ENCODE measurements at places on chromosomes 7 and 10.

DNA sequence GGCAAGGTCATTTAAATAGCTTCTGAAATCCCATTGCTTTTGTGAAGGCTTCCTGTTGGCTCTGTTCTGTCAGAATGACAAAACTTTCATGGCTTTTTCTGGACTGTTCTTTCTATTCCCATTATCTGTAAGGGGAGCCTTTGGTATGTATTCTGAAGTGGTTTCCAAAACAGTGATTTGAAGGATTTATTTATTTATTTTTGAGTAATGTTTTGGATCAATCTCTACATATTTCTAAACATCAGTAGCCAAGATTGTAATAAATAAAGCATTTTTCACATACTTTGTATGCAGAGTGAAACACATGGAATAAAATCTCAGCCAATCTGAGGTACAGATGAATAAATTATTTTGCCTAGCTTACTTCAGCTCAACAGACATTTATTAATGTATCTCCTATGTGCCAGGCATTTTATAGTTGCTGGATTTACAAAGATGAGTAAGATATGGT, 121.1 kb downstream of the BBS9 start:
- peak; percentile 90 for DNase-seq

- DNase-seq = no peak
These were observed 220.2 kb downstream of the PHF14 start for GRCh38 chr7:11193888-11194287.

- no peak for DNase-seq
These were observed 1.6 kb downstream of the PWWP2B start for GRCh38 chr10:132398566-132398991.

DNA sequence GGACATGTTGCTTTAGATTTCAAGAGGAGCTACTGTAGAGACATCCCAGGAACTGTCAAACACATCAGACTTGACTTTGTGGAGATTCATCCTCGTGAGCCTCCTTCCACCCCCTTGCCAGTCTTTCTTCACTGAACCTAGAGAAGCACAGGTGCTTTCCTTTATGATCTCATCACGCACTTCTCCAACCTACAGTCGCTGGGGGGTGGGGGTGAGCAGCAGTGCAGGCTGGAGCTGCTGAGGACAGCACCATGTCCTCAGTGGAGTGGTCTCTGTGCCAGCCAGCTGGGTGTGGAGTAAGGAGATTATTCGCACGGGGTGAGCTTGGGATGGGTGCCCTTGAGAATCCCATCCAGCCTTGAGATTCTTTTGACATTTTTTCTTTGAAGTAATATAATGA, 88.1 kb downstream of the VOPP1 start:
- no peak for DNase-seq

DNA sequence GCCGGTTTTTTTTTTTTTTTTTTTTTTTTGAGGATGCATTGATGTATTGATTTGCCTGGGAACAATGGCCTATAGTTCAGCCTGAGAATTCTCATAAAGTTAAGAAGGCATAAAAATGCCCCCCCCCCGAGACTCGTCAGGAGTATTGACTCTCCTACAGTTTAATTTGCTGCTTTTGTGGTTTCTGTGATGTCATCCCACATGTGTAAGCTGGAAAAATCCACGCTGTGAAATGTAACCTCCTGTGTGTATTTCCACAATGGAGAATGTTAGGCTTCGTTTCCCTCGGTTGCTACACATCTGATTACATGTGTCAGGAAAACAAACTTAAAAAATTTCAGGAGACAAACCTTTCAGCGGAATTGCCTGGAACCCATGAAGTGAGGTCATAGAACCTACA, 117.9 kb downstream of the FANK1 start:
- DNase-seq = peak; percentile 63

DNA sequence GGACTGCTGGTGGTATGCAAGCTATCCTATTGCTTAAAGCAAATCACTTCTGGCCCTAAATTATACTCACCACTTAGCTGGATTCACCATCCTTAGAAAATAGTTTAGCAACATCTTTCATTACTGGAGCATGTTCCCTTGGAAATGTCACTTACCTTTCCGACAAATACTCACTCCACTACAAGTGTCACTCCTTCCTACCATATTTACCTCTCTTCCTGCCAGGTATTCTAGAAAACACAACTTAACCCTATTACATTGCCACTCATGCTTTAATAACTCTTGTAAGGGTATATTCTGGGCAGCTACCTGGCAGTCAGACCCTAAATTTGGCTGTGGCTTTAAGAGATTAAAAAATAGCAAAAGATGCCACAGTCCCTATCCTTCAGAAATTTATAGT, 37.5 kb upstream of the CTNNA3 start:
- no peak for DNase-seq

DNA sequence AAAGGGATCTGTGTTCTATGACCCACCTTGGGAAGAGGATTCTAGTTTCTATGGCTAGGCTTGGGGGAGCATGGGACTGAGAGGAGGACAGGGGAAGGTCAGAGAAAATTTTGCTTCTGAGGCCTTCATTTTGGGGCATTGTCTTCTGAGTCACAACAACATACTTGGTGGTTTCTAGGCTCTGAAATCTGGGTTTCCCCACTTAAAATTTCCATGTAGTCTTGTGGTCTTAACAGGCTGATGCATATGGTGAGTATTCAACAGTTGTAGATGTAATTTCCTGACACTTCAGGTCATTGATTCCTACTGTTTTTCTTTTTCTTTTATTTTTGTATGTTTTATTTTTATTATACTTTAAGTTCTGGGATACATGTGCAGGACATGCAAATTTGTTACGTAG, 88.5 kb downstream of the ANKRD7 start:
- no peak for DNase-seq
